ENCODE measurements at places on chromosomes 11 and 22.

GRCh38 chr11:47550288-47551047 is 2.5 kb downstream of the CELF1 start:
- DNase-seq: no peak

DNA sequence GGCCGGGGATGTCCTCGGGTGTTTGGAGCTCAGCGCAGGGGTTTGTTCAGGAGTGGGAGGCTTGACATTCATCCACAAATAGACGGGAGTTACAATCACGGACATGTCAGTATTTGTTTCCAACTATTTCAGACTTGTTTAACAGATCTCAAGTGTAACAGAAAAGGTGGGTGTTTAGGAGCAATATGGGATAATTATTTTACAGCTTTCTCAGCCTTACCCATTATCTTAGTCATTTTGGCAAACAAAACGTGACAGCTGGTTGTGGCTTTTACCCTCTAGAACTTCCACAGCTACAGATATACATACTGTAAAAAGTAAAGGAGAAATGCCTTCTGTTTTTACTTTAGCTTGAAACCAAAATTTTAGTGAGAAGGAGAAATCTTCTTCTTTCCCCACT is 178.7 kb upstream of the TMEM45B start:
- DNase-seq: no peak

GRCh38 chr22:26170795-26171580 is 1.7 kb downstream of the SEZ6L start:
- DNase-seq: no peak

- no peak for DNase-seq
Measured at GRCh38 chr11:31464436-31464835, 45.0 kb downstream of the IMMP1L start.

DNA sequence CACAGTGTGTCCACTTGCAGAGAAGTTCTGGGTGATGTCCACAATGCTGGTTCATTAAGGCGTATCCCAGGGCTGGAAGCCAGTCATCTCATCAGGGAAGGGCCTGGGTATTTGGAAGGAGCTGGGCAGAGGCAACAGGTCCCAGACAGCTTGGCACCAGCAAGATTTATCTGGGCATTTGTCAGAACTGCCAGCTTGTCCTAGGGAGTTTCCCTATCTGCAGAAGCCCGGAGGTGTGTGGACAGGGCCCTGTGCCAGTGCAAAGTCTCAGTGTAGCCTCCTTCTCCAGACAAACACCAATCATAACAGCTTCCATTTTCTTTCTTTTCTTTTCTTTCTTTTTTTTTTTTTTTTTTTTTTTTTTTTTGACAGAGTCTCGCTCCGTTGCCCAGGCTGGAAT is 125.3 kb upstream of the TIMP3 start:
- no peak for DNase-seq

GRCh38 chr22:25816522-25817059 is 74.6 kb downstream of the MYO18B start:
- DNase-seq: no peak

DNA sequence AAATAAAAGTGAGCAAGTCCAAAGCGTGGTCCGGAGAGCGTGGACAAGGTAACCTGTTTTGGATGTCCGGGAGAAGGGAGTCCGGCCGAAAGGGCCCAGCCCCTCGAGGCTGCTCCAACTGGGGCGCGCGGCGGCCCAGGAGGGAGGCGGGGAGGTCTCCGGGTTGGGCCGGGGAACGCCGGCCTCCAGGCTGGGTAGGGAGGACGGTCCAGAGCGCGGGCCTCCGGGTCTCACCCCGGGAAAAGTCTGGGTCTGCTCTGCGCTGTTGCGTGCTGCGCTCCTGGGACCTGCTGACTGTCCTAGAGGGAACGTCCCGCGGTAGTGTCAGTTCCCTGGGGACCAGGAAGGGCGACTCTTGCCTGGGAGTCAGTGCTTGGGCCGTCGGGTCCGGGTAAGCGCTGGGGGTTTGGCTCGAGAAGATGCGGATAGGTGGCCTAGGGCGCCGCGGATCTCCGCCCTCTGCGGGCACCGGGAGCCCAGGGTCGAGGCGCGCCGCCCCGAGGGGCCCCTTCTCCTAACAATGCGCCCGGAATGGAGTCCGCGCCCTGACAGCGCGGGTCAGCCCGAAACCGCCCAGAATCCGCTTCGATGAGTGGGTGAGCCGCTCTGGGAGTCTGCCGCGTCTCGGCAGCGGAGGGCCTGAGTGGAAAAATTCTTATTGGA is 988 bp upstream of the FLI1 start:
- no peak for DNase-seq
